Natural killer cell treated with Interleukin-12 subunit alpha and Interleukin-12 subunit beta and Interleukin-15 and Interleukin-18, amount 100 ng/mL, for 72 hours (primary cell): ENCODE measurements at places on chromosomes 16 and 17.

GRCh38 chr16:77767211-77767610 is 21.2 kb upstream of the VAT1L start:
- no peak for DNase-seq
- no peak overlapping the region for H3K4me3 ChIP-seq
- no peaks in the 10 kb centered on the region for H3K4me1 ChIP-seq
- no peak overlapping the region for H3K27ac ChIP-seq
- no peaks in the 10 kb centered on the region for H3K36me3 ChIP-seq

DNA sequence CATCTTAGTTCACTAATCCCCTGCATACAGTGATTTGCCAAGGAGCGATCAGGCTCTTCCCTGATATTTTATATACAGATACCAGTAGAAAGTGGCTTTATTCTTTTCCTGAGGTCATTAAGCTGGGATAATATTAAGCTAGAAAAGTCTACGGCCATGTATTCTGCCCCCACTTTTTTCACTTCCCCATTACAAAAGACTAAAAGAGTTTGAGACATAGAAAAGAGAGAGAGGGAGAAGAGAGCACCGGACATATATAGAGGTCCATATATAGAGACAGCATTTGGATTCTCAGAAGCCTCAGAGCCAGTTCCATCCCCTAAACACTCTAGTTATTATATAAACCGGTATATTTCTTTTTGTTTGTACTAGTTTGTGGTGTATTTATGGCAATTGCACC is 166.5 kb upstream of the ANKFN1 start:
- no peak for DNase-seq
- no peak overlapping the region for H3K27ac ChIP-seq
- H3K4me3 ChIP-seq: no peak overlapping the region
- H3K4me1 ChIP-seq: no peaks in the 10 kb centered on the region

DNA sequence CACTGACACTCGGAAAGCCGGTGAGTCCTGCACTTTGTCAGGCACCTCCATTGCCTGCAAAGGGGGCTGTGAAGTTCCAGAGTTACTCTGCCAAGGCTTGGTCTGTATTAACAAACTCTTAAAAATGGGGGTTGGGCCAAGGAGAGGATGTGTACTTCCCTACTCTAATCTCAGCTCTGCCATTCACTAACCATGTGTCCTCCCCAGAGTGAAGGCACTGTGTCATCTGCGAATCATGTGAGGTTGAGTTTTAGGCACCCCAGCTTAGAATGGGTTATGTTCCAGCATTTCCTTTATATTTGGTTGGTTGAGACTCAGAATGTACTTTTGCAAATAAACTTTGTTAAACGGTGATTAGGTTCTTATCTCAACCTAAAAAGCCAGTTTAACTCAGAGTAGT is 24.9 kb downstream of the ERCC4 start:
- peaks cover 9% of the 10 kb centered on the region for H3K36me3 ChIP-seq
- no peak overlapping the region for H3K27ac ChIP-seq

- H3K36me3 ChIP-seq: no peaks in the 10 kb centered on the region
- H3K4me3 ChIP-seq: no peak overlapping the region
- H3K4me1 ChIP-seq: peaks cover 17% of the 10 kb centered on the region
- no peak for DNase-seq
Observed at GRCh38 chr16:11629071-11630030, 38.9 kb upstream of the SNN start.

DNA sequence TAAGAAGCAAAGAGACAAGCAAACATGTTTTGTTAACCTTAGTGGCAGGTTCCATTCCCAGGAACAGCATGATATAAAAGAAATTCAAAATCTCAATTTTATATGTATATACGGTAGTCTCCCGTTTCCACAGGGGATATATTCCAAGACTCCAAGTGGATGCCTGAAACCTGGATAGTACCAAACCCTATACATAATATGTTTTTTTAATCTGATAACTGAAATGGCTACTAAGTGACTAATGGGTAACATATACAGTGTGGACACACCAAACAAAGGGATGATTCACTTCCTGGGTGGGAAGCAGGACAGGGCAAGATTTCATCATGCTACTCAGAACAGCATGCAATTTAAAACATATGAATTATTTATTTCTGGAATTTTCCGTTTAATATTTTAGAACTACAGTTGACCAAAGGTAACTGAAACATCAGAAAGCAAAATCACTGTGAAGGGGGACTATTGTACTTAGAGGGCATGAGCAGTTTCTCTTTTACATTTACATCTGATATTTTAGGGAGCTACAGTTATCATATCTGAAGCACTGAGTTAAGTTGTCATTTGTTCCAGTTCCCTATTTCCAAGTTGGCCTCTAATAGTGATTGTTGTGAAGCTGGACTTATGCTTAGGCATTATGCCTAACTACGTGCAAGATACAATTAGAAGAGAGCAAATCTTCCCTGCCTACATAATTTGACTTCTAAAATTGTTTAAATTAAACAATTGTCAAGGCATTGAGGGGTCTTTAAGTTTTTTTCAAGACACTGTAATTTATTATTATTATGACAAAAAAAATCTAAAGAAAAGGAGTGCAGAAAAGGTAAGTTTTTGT is 34.1 kb upstream of the ABCA6 start:
- H3K36me3 ChIP-seq: no peaks in the 10 kb centered on the region
- H3K4me3 ChIP-seq: no peak overlapping the region
- no peak for DNase-seq
- H3K27me3 ChIP-seq: no peaks in the 10 kb centered on the region

DNA sequence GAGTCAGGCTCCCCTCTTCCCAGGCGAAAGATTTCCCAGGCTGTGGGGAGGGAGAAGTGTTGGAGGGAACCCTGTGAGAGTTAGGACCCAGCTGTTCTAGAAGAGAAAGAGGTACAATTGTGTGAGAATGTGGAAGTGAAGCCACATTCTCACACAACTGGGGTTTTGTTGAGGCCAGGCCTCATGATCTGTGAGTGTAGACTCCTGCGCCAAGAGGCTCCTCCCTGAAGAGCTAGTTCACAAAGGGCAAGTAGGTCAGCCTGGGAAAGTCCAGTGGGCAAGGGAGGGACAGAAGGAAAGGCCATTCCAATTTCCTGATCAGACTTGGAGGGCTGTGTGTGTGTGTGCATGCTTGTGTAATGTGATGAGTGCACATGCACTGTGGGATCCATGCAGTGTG is 15.2 kb downstream of the CD300LF start:
- no peak overlapping the region for H3K4me3 ChIP-seq
- peaks cover 5% of the 10 kb centered on the region for H3K27me3 ChIP-seq
- no peak overlapping the region for H3K27ac ChIP-seq
- H3K4me1 ChIP-seq: peaks cover 2% of the 10 kb centered on the region
- H3K36me3 ChIP-seq: no peaks in the 10 kb centered on the region

DNA sequence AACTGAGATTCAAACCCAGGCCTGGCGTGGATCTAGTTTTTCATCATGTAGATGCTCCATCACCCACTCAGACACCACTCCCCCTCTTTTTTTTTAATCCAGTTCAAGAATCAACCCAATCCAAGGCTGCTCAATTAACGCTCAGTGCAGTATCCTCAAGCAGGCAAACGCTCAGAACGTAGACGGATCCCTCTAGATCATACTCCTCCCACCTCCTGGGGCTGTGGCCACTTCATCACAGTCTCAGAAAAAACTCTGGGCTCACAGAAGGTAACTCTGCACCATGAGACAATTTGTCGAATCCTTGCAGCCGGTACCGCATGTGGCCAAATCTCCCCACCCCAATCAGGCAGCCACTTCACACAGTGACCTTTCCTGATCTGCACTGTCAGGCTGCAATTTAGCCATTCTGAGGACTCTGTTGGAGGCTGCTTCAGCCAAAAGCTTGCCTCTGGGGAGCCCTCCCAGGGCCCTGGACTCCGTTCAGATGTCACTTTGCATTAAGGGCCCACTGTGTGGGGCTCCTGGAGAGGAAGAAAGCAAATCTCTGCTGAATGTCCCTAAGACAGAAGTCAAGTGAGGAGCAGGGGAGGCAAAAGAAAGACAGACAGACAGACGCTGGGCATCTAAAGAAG is 183.5 kb downstream of the XYLT1 start:
- no peak overlapping the region for H3K4me3 ChIP-seq
- no peak for DNase-seq
- H3K4me1 ChIP-seq: peaks cover 39% of the 10 kb centered on the region
- H3K27ac ChIP-seq: no peak overlapping the region
- peaks cover 6% of the 10 kb centered on the region for H3K36me3 ChIP-seq

- H3K36me3 ChIP-seq: no peaks in the 10 kb centered on the region
- peak overlapping the region; percentile 75 for H3K4me3 ChIP-seq
- H3K27me3 ChIP-seq: no peaks in the 10 kb centered on the region
- H3K4me1 ChIP-seq: peaks cover 55% of the 10 kb centered on the region
- no peak for DNase-seq
Observed at GRCh38 chr16:81632392-81633146, 146.5 kb upstream of the PLCG2 start.

DNA sequence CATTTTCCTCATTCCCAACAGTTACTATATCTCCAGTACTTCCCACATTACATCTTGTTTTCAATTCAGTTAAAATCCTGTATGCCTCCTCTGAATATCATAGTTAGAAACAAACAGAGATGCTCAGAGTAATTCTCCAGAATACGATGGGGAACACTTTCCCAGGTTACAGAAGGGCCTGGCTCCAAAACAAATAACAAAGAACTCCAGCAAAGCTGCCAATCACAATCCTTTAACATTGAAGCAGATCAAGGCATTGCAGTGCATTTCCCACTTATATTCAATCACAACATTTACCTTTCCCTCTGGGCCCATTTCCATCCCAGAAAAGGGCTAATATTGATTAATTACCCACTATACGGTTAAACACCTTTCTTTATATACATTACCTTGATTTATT is 29.4 kb upstream of the PMFBP1 start:
- H3K4me1 ChIP-seq: peaks cover 20% of the 10 kb centered on the region
- H3K27ac ChIP-seq: no peak overlapping the region
- no peak for DNase-seq

- H3K4me1 ChIP-seq: no peaks in the 10 kb centered on the region
- no peaks in the 10 kb centered on the region for H3K36me3 ChIP-seq
- no peak overlapping the region for H3K4me3 ChIP-seq
- no peak for DNase-seq
Observed at GRCh38 chr16:19365486-19365885, 52.2 kb upstream of the TMC5 start.

GRCh38 chr16:57147381-57148221 is 38.2 kb downstream of the PSME3IP1 start:
- H3K4me1 ChIP-seq: peaks cover 5% of the 10 kb centered on the region
- H3K4me3 ChIP-seq: no peak overlapping the region
- no peak for DNase-seq
- H3K27ac ChIP-seq: no peak overlapping the region
- no peaks in the 10 kb centered on the region for H3K36me3 ChIP-seq

DNA sequence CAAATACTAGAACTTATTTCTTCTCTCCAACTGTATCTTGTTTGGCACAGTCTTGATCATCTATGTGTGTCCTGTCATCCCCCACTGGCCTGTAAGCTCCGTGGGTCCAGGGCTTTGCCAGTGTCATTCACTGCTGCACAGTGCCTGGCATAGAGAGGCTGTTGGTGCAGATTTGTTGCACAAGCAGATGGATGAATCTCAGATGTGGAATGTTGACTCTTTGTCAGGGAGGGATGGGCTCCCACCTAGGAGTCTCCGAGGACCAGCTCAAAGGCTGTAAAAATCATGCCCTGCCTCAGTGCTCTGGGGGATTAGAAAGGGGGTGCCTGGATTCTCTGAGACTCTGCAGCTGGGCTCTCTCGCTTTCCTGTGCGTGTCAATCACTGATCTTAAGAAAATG is 60.6 kb downstream of the RAB11FIP4 start:
- no peaks in the 10 kb centered on the region for H3K36me3 ChIP-seq
- DNase-seq: no peak
- H3K4me3 ChIP-seq: no peak overlapping the region
- H3K27ac ChIP-seq: no peak overlapping the region
- no peaks in the 10 kb centered on the region for H3K27me3 ChIP-seq

DNA sequence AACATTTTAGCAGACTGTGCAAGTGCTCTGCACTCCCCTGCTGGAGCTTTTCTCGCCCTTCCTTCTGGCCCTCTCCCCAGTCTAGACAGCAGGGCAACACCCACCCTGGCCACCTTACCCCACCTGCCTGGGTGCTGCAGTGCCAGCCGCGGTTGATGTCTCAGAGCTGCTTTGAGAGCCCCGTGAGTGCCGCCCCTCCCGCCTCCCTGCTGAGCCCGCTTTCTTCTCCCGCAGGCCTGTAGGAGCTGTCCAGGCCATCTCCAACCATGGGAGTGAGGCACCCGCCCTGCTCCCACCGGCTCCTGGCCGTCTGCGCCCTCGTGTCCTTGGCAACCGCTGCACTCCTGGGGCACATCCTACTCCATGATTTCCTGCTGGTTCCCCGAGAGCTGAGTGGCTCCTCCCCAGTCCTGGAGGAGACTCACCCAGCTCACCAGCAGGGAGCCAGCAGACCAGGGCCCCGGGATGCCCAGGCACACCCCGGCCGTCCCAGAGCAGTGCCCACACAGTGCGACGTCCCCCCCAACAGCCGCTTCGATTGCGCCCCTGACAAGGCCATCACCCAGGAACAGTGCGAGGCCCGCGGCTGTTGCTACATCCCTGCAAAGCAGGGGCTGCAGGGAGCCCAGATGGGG is 3.1 kb downstream of the GAA start:
- H3K4me1 ChIP-seq: peaks cover 11% of the 10 kb centered on the region
- no peaks in the 10 kb centered on the region for H3K27me3 ChIP-seq
- H3K27ac ChIP-seq: no peak overlapping the region
- no peaks in the 10 kb centered on the region for H3K36me3 ChIP-seq
- no peak for DNase-seq

- no peak for DNase-seq
- no peak overlapping the region for H3K4me3 ChIP-seq
- H3K36me3 ChIP-seq: no peaks in the 10 kb centered on the region
- H3K27me3 ChIP-seq: peaks cover 17% of the 10 kb centered on the region
Observed at GRCh38 chr17:7824021-7824924, 9.7 kb upstream of the KDM6B start.

- H3K27ac ChIP-seq: no peak overlapping the region
- no peak for DNase-seq
- peaks cover 3% of the 10 kb centered on the region for H3K27me3 ChIP-seq
- no peaks in the 10 kb centered on the region for H3K36me3 ChIP-seq
- no peaks in the 10 kb centered on the region for H3K4me1 ChIP-seq
- H3K4me3 ChIP-seq: no peak overlapping the region
Observed at GRCh38 chr16:74736531-74737157, 36.0 kb upstream of the MLKL start.

GRCh38 chr16:50967827-50968612 is 183.1 kb downstream of the SALL1 start:
- H3K27ac ChIP-seq: no peak overlapping the region
- no peak overlapping the region for H3K4me3 ChIP-seq
- DNase-seq: no peak
- H3K36me3 ChIP-seq: no peaks in the 10 kb centered on the region
- no peaks in the 10 kb centered on the region for H3K4me1 ChIP-seq
